ENCODE measurements at places on chromosomes 3 and 15.
A peak's percentile ranks its signal among the peaks of the same experiment; 100 is the strongest.

DNA sequence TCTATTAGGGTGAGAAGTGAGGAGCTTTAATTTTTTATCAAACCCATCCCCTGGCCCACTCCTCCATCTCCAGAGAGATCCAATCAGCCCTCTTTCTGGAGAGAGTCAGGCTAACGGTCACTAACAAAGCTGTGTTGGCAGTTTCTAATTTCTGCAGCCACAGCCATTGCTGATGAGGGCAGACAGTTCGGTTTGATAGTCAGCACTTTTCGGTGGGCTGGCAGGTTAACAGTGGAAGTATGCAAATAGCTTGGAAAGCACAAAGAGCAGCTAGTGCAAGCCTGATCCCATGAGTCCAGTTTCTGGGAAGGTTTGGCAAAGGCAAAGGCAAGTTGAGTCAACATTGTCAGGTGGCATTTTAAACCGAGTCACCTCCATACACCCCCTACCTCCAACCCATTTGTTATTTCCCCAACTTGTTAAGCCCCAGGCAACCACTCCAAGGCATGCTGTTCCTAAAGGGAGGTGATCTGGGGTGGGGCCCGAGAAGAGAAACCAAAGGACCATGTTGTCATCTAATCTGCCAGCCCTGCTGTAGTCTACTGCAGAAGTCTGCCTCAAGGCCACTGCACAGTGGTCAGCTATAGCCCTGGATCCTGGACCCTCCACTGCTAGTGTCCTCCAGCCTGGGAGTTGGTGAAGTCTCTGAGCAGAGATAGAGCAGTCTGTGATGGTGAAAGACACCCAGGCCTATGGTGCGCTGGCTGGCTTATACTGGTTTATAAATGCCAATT lies 1.7 kb downstream of the CCR1 start:
- DNase-seq: no peak

GRCh38 chr15:64694816-64695215 lies 80.6 kb downstream of the RBPMS2 start:
- DNase-seq: no peak

- DNase-seq: no peak
These were observed 21.9 kb downstream of the MEGF11 start for GRCh38 chr15:66231394-66232266.

DNA sequence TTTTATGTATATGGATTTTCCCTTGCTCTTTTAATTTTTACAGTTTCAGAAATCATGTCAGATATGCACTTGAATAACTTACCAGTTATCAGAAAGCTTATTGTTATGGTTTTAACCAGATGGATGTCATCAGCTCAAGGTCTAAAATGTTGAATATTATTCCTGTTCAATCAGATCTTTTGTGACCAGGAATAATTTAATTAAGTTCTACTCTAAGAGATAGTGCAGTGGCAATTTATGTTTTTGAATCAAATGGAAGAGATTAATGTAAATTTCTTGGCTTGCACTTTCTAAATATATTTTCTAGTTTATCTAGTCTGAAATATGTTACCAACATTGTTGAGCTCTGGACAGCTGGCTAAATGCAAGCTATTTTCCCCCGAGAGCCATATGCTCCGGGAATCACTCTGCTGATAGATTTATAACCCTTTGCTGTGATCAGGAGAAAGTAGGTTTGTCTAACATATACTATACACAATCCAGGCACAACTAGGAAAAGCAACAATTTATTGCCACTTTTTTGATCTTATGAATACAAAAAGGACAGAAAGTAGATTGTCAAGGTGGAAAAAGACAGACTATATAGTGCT lies 76.8 kb upstream of the CD96 start:
- no peak for DNase-seq

- DNase-seq: no peak
These were observed 159.7 kb upstream of the POU1F1 start for GRCh38 chr3:87435926-87436620.

DNA sequence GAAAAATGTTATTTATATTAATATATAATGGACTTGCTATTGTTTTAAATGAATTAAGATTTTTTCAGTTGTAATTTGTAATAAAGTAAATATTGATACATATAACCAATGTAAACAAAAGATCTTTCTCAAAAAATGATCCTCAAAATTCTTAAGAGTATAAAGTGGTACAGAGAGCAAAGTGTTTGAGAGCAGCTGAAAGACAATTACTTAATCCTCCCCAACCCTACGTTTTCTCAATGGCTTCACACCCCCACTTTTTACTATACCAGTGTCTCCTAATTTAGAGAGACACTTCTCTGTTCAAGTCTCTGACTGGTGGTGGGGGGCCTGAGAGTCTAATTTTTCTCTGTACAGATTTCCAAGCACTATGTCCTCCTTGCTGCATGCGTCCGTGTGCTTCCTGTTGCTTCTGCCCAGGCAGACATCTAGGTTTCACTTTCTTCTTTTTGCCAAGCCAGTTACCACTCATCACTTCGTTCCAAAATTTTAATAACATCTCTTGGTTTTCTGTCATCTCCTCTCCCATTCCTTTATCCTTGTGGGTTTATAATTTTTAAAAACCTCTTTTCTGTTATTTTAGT lies 276.3 kb upstream of the DNAJC19 start:
- no peak for DNase-seq

DNA sequence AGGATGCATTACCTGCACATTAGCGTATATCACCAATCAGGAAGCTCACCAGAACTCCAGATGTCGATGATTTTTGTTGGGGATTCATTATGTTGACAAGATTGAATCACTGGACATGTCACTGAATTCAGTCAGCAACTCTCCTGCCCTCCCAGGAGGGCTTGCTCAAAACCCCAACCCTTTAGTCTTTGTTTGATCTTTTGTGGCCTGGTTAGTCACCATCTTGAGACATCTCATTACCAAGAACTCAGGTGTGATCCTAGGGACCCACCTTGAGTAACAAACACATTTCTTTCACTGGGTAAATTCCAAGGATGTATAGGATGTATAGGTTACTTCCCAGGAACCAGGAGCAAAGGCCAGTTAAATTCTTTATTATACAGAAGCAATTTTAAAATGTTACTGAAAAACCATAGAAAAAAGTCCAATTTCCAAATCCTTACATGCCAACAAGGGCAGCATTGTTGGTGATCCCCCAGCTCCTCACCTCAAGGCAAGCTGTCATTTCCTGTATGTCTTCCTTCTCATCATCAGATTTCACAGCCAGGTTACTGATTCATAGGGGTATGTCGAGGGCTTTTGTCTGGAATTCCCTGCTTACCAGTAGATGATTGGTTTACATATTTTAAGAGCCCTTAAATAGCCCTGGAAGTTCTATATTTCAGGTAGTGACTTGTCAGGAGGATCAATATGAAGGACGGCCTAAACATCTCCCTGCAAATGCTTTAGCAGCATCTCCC lies 11.7 kb downstream of the SNRPN start:
- DNase-seq: no peak

GRCh38 chr15:90711418-90711824 lies 5.7 kb upstream of the BLM start:
- no peak for DNase-seq

- DNase-seq: no peak
These were observed 8.5 kb downstream of the EOMES start for GRCh38 chr3:27713435-27714145.

- DNase-seq: no peak
These were observed 329.9 kb upstream of the ROBO1 start for GRCh38 chr3:80097674-80098073.

- DNase-seq: no peak
These were observed 386.5 kb upstream of the TPM1 start for GRCh38 chr15:62656071-62656470.

DNA sequence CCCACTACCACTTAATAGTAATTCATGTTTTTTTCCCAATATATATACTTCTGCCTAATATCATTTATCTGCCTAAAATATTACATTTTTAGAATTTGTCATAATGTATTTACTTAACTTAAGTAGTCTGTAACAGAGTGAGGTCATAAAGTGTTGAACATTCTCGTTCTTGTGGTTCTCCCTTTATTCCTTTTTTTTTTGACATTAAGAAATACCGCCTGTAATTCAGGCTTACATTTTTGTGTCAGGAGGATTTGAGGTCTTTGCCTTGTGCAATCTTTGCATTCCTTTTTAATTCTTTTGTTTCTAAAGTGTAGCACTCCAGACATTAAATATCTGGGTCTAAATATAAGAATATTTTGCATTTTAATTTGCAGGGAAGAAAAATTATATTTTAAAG lies 315.4 kb downstream of the PTPRG start:
- DNase-seq: no peak

- DNase-seq: no peak
These were observed 43.6 kb upstream of the RARB start for GRCh38 chr3:25384471-25384870.

- no peak for DNase-seq
These were observed 237.6 kb downstream of the ITPR1 start for GRCh38 chr3:4730719-4731118.

DNA sequence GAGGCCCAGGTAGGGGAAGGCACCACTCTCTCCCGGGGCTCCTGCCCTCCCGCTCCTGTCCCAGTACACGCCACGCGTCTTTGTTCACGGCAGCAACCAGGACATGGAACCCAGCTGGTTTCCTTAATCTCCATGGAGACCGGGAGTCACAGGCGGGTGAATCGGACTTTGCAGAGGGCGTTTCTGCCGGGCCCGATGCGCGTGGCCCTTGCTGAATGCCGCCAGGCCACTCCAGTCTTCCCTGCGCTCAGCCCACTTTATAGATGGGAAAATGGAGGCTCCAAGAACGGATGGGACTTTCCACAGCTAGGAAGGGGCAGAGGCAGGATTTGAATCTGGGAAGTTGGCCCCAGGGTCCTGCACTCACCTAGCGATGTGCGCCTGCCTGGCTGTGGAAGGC lies 7.4 kb downstream of the PLXND1 start:
- no peak for DNase-seq

GRCh38 chr3:1661839-1662238 lies 436.8 kb upstream of the CNTN4 start:
- DNase-seq: no peak

GRCh38 chr3:114380233-114380651 lies 86.4 kb downstream of the TIGIT start:
- DNase-seq: no peak

DNA sequence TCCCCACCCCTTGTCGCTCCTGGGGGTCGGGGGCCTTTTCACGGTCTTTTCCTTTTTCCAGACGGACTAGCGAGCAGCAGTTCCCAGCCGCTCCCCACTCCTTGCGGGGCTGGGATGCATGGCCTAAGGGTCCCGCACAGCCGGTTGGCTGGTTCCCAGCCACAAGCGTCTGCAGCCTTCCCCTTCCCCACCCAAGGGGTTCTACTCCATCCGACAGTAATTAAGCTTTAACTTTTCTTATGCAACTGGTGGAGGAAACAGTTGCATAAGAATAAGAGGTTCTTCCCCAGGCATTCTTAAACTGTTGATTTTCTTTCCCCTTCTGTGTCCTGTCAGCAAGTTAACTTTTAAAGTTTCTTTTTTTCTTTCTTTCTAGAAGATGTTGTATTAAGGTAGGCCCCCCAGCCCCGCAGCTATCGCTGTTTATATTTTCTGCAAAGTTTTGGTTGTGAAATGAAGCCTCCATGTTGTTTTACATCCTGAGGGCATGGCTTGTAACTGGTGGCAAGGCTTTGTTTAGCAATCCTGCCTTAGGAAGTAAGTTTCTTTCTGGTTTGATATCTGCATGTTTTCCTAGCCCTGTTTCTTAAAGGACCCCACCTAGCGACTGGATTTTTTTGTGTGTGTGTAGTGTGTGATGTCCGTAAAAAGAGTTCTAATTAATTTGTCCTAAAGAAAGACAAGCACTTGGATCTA lies 207.5 kb downstream of the ZNF385D start:
- no peak for DNase-seq

GRCh38 chr3:185021256-185021655 lies 131.6 kb downstream of the C3orf70 start:
- no peak for DNase-seq

GRCh38 chr3:121330634-121331033 lies 215.2 kb downstream of the POLQ start:
- DNase-seq: no peak

- DNase-seq: no peak
These were observed 427.7 kb upstream of the THBS1 start for GRCh38 chr15:39153058-39153714.

GRCh38 chr3:153245661-153246060 lies 83.6 kb downstream of the RAP2B start:
- no peak for DNase-seq

DNA sequence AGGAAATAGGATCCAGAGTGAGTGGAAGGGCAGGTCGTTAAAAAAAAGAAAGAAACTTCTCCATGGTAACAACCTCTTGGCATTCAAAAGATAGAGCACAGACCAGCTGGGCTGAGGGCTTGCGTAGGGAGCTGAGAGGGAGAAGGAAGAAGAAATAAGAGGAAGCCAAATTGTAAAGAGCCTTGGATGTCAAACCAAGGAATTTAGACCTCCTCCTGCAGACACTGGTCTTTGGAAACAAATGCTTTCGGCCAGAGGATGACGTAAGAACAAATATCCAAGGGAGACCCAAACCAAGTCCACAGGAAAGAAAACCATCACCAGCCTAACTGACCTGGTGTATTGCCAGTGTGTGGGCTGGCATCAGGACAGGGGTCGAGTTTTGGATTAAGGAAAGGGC lies 155.2 kb downstream of the UACA start:
- no peak for DNase-seq

GRCh38 chr15:44726568-44727484 lies 9.5 kb upstream of the TRIM69 start:
- DNase-seq: peak; percentile 93

All from activated CD4-positive, alpha-beta T cell treated with anti-CD3 and anti-CD28 coated beads, Interleukin-2, Interleukin-6, amounts not matched to agents 100 ng/mL and 50 ng/mL, durations not matched to agents 16 hours and 8 hours (primary cell).